ENCODE measurements at places on chromosomes 11 and 22.

GRCh38 chr11:95920460-95921105, 3.3 kb downstream of the MTMR2 start:
- DNase-seq = no peak

GRCh38 chr11:113411536-113411935, 24.0 kb downstream of the ANKK1 start:
- DNase-seq = no peak

DNA sequence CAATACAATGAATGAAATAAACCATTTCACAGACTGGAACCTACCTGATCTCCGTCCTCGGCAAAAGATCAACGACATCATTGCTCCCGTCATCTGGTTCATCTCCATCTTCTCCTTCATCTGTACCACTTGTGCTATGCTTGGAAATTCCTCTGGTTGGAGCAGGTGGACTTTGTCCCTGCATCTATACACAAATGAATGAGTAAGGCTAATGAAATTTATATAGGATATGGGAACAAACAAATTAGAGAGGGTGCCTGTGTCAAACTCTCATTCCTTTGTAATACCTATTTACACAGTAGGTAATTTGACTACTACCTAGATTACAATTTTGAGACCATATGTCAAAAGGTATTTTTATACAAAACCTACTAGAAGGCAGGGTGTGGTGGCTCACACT, 59.4 kb downstream of the F2 start:
- DNase-seq = no peak

GRCh38 chr11:12069066-12069676, 41.2 kb upstream of the MICAL2 start:
- peak; percentile 29 for DNase-seq

GRCh38 chr22:44661659-44662569, 40.1 kb upstream of the PRR5 start:
- DNase-seq = no peak

GRCh38 chr11:120184371-120184945, 26.4 kb upstream of the OAF start:
- peak; percentile 60 for DNase-seq

DNA sequence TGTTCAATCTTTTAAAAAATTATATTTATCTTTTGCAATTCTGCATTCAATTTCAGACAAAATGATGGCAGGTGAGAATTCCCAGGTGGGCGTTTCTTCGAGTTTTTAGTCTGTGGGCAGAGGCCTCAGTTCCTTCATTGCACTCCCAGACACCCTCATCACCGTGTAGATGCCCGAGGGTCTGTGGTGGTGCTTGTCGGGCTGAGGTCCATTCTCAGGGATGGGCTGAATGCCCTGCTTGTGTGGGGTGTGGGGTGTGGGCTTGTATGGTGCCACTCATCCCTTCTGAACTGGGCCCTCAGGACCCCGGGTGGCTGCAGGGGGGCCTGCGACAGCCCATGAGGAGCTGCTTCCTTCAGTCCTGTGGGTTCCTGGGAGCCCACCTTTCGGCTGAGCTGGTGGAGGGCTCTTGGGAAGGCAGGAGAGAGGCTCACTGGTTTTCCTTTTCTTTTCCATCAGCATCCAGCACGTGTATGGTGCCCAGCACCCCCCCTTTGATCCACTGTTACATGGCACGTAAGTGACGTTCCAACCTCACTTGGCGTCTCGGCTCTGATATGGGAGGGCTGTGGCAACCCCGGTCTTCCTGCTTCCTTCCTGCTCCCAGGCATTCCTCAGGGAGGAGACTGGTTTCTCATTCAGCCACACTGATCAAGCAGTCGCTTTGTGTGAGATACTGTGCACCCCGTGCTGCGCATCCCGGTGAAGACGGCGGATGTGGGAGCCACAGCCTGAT, 29.8 kb downstream of the TBC1D22A start:
- no peak for DNase-seq

Measured in right forelimb (tissue), 1 donor.